ENCODE measurements at places on chromosomes 3 and 15.

DNA sequence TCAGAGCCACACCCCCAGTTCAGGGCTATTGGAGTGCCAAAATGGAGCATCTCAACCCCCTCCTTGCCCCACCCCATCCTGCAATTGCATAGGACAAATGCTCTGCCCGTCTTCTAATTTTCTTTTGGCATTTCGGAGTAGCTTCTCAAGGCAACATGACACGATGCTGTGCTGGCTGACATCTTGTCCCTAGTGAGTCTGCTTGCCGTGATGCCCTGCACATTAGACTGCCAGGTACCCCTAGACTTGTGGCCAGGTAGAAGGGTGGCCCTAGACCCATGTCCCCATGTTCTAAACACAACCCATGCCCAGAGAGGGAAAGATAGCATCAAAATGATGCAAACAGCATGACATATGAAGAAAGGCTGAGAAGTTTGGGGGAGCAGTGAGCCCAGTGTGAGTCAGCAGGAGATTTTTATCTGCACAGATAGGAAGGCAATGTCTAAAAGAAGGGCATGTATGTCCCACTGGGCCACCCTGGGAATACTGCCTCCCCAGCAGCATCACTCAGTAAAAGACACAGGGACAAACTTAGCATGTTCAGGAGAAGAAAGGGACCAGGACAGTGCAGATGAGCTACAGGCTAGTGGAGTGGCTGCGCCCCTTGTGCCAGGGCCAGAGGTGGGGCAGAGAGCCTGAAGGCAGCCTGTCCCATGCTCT lies 36.8 kb downstream of the CA12 start:
- DNase-seq = no peak

GRCh38 chr3:95312650-95313049 lies 1249.8 kb downstream of the NSUN3 start:
- no peak for DNase-seq

DNA sequence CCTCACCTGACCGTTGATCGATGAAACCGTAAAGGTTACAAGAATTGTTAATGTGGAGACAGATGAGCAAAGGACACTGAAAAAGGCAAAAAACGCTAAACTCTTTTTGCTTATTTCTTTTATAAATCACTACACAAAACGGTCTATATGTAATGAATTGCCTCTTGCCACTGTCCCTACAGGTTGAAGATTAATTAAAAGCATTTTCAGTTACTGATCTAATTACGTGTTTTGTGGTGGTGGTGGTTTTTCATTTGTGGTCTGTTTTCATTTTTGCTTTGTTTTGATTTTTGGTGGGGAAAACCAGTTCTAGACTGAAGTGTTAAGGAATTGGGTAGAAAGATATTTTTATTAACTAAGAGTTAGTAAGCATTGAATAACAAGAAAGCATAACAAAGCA lies 299.2 kb upstream of the LRRN1 start:
- DNase-seq = no peak

DNA sequence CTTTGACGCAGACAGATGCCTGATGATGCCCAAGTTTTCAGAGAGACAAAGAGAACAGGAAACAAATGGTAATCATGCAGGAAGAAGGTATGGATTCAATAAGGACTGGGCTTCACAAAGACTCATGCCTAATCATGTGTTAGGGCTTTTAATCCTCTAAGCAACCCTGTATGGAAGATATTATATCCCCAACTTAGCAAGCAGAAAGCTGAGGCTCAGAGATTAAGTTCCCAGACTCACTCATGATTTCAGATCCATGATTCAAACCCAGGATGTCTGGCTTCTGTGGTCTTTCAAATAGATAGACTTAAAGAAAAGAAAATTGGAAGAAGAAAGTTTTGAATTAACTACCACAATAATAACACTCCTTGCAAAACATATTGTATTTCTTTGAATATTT lies 4.1 kb upstream of the CLASP2 start:
- DNase-seq = no peak

DNA sequence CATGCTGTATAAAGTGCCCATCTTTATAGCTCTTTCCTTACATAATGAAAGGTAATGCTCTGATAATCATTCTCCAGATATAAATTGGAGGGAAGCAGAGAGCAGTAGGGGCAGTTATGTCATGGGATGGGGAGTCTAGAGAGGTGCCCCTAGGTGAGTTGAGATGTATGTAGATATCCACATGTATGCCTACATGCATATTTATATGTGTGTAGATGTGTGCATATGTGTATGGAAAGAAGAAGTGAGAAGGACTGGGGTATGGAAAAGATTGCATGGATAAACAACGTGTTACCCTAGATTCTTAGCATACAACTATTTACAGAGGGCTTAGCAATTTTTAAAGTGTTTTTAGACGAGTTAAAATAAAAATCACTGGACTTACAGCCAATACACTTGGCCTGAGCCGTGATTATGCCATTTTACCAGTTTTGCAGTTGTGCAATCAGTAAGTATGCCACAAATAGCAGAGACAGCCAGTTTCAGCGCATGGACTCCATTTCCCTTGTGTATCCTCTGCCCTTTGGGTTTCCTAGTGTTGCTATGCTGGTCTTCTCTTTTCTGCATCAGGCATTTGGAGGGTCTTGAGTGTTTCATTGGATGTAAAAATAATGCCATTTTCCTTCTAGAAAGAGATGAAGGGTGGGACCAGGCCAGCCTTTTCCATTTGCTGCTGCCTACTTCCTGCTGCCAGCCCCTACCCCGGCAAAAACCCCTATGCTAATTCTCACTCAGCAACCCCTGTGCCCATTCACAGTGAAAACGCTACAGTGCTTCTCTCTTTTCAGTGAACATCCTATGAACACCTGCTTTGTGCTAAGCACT lies 199.4 kb upstream of the NR2E3 start:
- no peak for DNase-seq

- no peak for DNase-seq
Observed at GRCh38 chr3:53114412-53115074, 15.7 kb downstream of the RFT1 start.

- DNase-seq = peak; percentile 3
Observed at GRCh38 chr3:54563501-54564200, 364.2 kb downstream of the LRTM1 start.

GRCh38 chr3:131388490-131388799 lies 6.9 kb downstream of the NUDT16 start:
- no peak for DNase-seq

GRCh38 chr3:14147066-14147435 lies 22.2 kb downstream of the TMEM43 start:
- no peak for DNase-seq

- no peak for DNase-seq
Observed at GRCh38 chr3:66038384-66038725, 363 bp downstream of the MAGI1 start.

DNA sequence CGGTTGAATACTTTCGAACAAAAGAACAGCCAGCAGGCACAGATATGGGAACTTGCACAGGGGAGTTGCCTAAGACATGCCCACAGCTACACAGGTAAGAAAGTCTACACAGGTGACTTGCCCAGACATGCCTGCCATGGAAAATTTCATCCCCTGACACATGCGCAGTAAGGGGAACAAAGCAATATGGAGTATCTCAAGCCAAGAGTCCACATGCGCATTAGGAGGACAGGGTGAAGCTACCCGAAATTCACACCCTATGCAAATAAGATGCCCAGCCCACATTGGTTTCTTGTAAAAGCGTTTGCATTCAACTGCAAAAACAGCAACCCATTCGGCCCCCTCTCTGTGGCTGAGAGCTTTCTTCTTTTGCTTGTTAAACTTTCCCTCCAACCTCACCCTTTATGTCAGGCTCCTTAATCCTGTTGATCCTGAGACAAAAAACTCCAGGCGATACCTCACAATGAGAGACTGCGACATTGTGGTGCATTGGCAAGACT lies 49.3 kb upstream of the TRPM1 start:
- no peak for DNase-seq

GRCh38 chr15:97653896-97654295 lies 306.6 kb upstream of the ARRDC4 start:
- no peak for DNase-seq

- no peak for DNase-seq
Observed at GRCh38 chr15:89419370-89419984, 76.9 kb downstream of the RHCG start.

DNA sequence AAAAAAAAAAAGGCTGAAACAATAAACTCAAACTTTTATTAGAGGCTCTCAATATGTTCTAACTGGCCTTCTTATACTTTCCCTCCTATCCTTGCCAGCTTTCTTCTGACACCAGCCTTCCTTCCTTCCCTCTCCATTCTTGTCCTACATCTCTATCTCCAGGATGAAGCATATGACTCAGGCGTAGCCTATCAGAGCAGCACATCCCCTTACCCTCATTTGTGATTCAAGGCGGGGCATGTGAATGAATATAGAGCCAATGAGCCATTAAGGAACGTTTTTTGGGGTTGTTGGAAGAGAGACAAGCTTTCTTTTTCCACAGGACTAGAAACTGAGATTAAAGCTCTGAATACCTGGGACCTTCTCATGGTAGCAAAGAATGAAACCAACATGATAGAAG lies 25.1 kb upstream of the KCNMB3 start:
- no peak for DNase-seq

DNA sequence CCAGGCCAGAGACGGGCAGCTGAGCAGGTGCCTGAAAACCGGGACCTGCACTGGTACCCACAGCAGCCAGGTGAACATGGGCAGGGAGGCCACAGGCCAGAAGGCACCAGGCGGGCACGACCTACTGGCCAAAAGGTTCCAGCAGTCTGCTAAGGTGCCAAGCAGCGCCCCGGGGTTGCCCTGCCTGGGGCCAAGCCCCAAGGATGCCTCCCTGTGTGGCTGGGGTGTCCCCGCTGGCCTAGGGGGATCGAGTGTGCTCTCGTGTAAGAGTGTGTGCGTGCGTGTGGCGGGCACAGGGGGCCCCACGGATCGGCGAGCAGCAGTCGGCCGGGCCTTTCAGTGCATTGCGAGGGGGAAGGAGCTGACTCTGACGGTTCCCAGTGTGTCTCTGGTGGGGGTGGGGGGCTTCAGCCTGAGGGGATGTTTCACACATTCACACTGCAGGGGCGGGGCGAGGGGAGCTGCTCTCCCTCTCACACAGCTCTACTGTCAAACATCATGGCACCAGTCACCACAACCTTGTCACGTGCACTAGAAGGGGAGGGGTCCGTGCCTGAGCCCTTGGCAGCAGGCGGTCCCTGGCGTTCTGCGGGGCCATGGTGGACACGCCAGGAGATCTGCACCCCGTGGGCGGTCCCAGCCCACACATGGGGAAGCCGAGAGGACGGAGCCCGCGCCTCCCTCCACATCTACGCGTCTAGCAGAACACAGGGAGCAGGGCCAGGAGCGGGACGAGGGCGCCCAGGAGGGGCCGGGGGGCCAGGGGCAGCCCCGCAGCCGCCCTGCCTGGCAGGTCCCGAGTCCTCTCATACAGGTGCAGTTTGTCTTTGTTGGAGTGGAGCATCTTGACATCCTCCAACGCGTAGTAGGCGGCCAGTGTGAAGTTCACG lies 44.5 kb downstream of the RGMA start:
- no peak for DNase-seq

DNA sequence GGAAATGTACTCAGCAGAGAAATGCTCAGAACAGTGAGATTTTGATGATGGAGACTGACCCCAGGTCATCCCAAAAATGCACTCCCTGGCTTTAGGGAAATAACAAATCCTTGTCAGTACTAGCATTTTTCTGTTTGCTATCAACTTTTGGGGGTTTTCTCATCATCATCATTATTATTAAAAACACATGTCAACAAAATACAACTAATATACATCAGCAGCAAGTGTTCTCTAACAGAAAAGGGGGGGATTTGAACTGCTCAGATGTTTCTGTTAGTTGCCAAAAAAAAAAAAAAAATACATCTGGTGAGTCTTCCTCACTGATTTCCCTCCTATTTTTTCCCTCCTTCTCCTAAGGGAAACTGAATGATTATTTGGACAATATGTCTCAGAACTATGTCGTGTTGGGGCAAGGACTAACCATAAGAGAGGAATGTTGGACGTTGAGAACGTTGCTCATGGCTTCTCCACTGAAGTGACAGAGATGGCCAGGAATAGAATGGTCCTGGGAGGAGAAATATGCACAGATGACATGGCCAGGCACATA lies 230.0 kb upstream of the MCTP2 start:
- DNase-seq = no peak

- no peak for DNase-seq
Observed at GRCh38 chr3:102483556-102483955, 48.7 kb downstream of the ZPLD1 start.

DNA sequence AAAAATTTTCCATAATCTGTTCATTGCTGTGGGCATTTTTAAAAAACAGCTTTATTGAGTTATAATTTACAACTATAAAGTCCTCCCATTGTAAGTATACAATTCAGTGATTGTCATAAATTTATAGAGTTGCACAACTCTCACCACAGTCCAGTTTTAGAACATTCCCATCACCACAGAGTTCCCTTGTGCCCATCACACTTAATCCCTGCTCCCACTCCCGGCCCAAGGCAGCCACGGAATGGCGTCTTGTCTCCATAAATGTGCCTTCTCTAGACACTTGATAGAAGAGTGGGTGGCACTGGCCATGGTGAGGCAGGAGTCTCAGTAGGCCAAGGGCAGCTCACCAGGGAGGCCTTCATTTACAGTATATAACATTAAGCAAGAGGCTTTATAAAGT lies 6.3 kb downstream of the TSEN2 start:
- DNase-seq = no peak

DNA sequence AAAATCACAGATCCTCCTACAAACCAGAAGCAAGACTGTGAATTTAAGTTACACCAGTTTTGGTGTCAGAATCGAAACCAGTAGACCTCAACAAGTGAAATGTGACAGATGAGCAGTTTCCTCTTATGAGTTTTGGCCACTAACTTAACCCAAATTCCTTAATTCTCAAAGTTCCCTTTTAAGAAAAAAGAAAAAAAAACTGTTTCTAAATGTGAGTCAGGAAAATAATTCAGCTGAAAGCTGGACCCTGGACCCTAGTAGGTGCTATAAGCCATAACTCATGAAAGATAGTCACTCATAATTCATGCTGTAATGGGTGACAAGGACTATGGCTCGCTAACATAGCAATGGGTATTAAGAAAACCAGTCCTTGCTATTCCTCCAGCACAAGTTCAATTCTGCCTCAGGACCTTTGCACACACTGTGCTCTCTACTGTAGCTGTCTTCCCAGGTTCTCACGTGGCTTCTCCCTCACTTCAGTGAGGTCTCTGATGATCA lies 9.0 kb upstream of the THRB start:
- DNase-seq = no peak

DNA sequence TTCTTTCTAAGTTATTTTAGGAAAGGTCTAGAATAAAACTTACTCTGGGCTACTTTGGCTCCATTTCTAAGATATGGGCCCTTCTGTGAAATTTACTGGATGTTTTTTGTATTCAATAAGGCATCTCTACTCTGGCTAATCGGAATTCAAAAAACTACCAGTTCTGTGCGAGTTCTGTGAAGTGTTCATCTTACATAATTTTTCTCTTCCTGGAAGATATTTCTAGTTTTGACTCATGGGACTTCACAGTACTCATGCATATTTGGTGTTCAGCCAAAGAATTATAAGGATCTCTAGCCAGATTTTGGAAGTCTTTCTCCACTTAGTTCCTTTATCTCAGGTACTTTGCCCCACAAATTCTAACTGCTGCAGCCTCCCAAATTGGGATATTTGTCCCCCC lies 46.4 kb upstream of the MBNL1 start:
- no peak for DNase-seq
